LHCN-M2 (cell line): ENCODE measurements at places on chromosomes 2 and 18. TPM values are rescaled to one million over a fixed set of nuclear protein-coding genes. Genes with fewer than 3 reads are reported as not detected.

DNA sequence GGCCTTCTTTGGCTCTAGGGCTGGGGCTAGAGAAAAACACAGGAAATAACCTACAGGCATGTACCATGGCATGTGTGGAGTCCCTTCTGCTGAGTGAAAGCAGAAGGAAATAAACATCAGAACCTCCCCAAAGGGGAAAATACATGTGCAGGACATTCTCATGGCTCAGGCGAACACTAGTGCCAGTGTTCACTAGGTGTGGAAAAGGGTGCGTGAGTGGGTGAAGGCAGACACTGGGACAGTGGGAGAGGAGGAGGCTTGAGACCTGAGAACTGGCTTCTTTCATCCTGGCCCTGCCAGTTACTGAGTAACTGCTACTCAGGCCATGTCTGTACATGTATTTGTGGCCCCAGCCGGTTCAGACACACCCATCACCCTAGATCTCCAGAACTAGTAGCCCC is 268.2 kb downstream of the PRKCE start:
- DNase-seq: no peak

- DNase-seq: no peak
These were observed 494.6 kb upstream of the NRP2 start for GRCh38 chr2:205187731-205188130.

Gene CFAP65
- total RNA-seq: under 0.01 TPM in 1 of 2 replicates, not detected in the other

Gene RRM2
- 162 and 187 TPM in 2 replicates for total RNA-seq

Gene SGPP2
- total RNA-seq: not detected in 2 replicates

Gene PLB1
- total RNA-seq: 1.4 and 1.5 TPM in 2 replicates
